ENCODE measurements at places on chromosomes 2 and 18.

GRCh38 chr2:27572439-27572838 lies 10.4 kb upstream of the ZNF512 start:
- DNase-seq: no peak

GRCh38 chr2:217105733-217106649 lies 246.1 kb upstream of the TNP1 start:
- no peak for DNase-seq

DNA sequence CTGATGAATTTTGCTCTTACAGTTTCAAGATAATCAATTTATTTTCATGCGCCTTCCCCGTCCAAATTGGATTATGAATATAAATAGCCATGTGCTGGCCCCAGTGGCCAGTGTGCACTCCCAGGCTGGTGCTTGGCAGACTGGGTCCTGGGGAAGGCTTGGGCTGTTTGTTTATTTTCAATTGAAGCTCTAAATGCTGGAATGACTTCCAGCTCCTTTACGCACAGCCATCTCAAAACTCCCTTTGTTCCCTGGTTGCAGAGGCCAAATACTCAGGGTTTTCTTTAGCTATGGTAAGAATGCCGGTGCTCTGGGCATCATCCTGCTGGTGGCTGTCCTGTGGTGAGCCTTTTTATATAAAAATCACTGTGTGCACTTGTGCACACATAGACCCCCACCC lies 131.5 kb downstream of the PRKCE start:
- no peak for DNase-seq

- no peak for DNase-seq
These were observed 7.2 kb upstream of the LAMA3 start for GRCh38 chr18:23682045-23682444.

DNA sequence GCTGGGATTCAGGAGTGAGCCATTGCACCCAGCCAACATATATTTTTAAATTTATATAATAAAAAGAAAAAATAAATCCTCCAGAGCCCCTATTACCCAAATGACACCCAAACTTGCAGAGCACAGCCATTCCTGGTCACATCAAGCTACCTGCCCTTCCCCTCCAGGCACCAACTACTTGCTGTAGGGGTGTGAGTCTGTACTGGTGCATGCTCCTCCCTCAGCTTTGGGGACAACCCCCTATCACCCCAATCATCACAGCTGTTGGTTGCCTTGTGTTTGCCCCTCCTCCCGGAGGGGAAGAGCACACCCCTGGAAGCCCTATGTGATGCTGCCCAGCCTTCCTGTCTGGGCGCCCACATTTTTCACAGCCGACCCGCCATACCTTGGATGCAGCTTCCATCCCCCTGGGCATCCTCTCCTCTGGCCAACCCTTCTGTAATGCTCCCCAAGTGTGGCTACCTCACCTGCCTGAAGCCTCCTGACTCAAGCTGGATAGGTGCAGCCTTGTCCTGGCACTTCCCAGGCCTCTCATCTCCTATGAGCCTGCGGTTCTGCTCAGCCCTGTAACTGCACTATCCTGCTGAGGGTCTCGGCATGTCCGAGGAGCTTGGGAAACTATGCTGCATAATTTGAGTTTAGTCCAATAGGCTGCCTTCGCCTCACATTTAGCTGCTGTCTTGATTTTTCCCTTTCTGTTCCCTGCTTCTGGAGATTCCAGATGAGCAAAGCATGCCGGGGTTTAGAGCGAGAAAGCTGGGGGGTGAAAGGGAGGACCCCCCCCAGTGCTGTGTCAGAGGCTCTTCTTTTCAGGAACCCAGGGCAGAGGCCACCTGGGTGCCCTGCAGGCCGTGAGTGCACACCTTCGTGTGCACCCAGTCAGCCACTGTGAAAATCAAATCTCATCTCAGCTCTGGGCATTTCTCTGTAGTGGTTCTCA lies 27.2 kb downstream of the CHST10 start:
- DNase-seq: no peak

DNA sequence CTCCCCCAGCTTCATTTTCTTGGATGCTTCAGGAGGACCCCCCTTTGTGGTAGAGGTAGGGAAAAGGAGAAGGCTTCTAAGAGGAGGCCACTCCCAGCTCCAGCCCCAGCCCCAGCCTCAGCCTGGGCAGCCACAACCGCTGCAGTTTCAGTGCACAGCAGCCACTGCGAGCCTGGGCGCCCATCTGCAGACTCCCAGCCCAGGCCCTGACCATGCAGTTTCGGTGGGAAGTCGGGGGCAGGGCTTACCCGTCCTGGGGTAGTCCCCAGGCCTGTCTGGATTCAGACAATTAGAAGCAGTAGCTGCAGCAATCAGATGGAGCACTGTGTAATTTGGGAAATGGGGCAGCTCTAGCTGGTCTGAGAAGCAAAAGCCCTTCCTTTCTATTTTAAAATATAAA lies 28.6 kb downstream of the ITM2C start:
- peak; percentile 46 for DNase-seq

- DNase-seq: no peak
These were observed 105.9 kb downstream of the RBMS1 start for GRCh38 chr2:160387558-160388262.

- DNase-seq: no peak
These were observed 51.1 kb downstream of the RBKS start for GRCh38 chr2:27839022-27839618.

DNA sequence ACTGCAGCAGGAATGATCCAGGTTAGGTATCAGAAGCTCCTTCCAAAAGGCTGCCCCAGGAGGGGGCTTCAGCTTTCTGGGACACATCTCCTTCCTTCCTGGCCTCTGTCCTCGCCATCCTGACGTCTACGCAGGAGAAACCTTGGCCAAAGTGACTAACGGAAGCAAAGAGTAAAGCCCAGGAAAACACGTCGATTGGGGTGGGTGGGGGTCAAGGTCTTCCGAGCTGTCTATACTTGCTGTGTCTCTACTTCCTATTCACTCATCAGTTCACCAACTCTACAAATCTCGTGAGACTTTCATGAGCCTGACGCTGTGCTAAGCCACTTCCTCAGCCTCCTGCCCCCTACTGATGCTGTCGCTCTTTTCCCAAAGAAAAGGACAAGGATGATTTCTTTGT lies 212.6 kb downstream of the TNS1 start:
- peak; percentile 66 for DNase-seq

- no peak for DNase-seq
These were observed 19.4 kb upstream of the NFE2L2 start for GRCh38 chr2:177283906-177284305.

DNA sequence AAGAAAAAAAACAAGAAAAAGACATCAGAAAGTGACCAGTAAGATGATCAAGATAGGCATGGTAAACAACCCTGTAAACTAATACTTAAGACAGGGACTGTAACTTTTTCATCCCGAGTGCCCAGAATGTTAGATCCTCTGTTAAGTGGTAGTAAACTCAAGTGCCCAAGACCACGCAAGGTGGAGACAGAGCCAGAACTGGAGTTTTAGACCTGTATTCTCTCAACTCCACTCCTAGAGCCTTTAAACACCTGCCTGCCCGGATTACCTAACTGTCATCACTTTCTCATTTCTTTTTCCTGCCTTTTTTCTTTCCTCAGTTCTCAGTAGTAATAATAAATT lies 75.2 kb upstream of the CDCA7 start:
- DNase-seq: no peak

- DNase-seq: no peak
These were observed 53.6 kb upstream of the EML4 start for GRCh38 chr2:42115588-42115987.

DNA sequence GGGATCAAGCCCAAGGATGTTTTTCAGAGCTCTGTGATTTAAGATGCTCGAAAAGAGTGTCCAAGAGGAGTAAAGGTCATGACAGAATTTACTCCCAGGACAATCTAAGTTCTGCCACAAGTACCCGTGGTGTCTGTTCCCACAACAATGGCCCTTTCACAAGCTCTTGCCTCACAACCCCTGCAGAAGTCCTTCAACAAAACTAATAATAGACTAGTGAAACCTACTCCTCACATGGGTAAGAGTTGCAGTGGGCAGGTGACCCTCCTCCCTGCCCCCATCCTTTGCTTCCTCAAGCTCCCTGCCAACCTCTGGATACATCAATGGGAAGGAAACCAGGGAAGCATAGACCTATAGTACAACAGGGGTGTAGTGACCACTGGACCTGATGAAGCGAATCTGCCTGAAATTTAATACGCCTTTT lies 34.9 kb downstream of the PTCD3 start:
- DNase-seq: no peak

- no peak for DNase-seq
These were observed 198.9 kb downstream of the ACKR3 start for GRCh38 chr2:236768393-236769140.

- peak; percentile 40 for DNase-seq
These were observed 160.9 kb downstream of the ZEB2 start for GRCh38 chr2:144358979-144359541.

DNA sequence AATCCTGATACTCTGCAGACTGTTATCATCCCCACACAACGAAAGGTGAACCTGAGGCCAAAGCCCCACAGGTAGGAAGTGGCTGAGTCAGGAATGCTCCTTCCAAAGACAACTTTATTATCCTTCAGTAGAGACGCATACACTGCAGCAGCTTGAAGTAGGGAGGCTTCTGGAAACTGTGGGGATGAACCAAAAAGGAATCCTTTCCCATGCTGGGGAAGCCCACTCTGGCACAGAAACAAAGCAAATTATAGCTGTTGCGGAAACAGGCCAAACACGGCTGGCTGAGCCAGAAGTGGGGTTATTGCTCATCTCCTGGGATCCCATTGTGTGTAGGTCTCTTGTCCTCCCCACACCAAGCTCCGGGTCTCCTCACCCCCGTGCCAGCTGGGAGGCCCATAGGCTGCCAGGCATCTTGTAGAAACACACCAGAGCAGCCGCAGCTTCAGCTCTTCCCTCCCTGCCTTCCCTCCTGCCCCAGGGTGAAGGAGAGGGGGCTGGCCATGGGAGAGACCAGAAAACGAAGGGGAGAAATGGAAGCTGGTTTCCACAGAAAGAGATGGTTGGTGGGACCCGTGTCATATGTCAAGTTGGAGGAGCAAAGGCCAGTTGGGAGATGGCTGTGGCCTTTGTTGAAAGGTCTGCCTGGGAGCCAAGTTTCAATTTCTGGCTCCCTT lies 176.9 kb upstream of the NABP1 start:
- DNase-seq: no peak

DNA sequence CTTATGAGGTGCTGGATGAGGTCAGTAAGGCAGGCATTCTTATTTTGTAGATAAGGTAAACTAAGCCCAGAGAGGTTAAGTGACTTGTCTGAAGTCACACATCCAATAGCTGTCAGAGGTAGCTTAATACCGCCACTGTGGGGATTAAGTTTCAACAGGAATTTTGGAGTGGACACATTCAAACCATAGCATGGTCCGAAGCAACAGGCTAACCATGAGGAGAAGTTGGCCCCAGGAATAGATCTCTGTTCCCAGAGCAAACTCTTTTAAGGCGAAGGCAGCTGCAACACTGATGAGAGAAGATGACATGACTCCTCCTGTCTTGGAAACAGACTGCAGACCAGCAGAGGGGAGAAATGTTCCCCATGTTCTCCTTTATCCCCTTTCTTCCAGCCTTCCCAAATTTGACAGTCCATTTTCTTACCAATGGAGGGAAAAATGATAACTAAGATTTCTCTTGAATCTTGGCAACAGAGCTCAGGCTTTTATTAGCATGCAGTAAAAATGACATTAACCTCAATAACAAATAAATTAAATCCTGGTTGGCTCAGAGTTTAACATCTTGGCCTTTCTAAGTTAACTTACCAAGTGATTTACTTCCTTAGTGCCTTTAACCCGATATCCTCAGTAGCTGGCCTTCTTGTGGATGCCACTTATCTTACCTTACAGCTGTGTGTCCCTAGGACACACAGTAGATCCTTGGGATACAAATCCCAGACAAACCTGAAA lies 67.9 kb upstream of the STPG4 start:
- DNase-seq: no peak

DNA sequence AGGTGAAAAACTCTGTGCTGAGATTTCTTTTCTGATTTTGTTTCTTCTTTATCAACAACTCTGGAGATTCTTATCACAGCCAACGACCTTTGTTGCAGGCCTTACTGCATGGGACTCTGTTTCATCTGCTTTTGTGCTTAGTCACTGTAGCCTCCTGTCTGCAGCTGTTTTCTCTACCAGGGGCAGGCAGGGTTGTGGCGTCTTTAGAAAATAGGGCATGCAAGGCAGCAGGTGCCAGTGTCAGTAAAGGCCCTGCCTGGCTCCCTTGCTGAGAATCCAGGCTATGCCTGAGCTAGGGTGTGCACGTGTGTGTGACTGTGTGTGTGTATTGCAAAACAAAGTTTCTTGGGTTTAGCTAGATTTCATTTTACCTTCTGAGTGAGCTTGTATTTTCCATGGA lies 14.6 kb upstream of the SLC9A2 start:
- DNase-seq: no peak

- no peak for DNase-seq
These were observed 14.7 kb downstream of the CFLAR start for GRCh38 chr2:201130524-201131186.

DNA sequence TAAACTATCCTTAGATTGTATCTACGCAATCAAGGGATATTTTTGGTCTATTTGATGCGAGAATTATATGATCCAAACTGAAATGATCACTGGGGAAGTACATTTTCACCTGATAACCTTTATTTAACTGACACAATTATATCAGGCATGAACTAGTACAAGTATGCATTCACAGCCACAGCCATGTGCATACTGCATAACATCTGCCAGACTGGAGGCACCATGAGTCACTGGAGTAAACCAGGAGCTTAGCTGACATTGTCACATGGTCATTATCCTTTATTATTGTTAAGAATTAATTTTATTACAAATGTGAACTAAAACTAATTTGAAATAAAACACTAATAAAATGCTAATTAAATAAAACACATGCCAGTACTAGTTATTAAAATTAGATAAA lies 1127.1 kb downstream of the DPP10 start:
- DNase-seq: no peak

DNA sequence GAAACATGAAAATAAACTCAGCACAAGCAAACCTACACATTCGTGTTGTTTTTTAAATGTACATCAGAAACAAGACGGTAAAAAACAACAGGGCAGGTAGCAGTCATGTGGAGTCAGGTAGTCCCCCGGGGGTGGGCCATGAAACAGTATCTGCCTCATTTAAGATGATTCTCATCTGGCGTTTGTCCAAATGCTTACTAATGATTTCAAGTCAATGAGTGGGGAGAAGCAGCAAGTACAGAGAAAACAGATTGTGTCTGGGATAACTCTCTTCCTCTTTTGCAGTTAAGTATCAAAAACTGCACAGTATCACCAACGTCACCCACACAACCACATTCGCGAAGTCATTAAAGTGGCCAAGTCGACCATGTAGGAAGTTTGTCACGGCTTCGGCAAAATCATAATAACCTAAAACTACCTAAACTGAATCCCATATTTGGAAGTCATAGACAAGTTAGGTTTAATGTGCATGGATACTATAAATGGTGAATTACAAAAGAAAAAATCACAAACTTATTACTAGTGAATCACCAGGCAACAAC lies 1.3 kb downstream of the LAPTM4A start:
- peak; percentile 35 for DNase-seq

- DNase-seq: no peak
These were observed 6.0 kb upstream of the ANKRD29 start for GRCh38 chr18:23668731-23669130.

- DNase-seq: no peak
These were observed 4.0 kb upstream of the CKAP2L start for GRCh38 chr2:112768432-112768831.

GRCh38 chr18:74290794-74291471 lies 830 bp downstream of the CYB5A start:
- no peak for DNase-seq
